Left kidney (tissue), 8 donors: ENCODE measurements at places on chromosomes 5 and 9. TPM values are rescaled to one million over a fixed set of nuclear protein-coding genes. Genes with fewer than 3 reads are reported as not detected.

The ZBED3 gene
- polyA plus RNA-seq: 40.3 TPM

The ZFP2 gene
- 9.9 TPM for polyA plus RNA-seq

The SLC4A9 gene
- 26.9 TPM for polyA plus RNA-seq

The KIF12 gene
- polyA plus RNA-seq: 170 TPM

The CDH9 gene
- 21.8 TPM for polyA plus RNA-seq

The GABBR2 gene
- 6.3 TPM for polyA plus RNA-seq

The FGF10 gene
- 8.7 TPM for polyA plus RNA-seq

The TSSK1B gene
- 0.12 TPM for polyA plus RNA-seq

DNA sequence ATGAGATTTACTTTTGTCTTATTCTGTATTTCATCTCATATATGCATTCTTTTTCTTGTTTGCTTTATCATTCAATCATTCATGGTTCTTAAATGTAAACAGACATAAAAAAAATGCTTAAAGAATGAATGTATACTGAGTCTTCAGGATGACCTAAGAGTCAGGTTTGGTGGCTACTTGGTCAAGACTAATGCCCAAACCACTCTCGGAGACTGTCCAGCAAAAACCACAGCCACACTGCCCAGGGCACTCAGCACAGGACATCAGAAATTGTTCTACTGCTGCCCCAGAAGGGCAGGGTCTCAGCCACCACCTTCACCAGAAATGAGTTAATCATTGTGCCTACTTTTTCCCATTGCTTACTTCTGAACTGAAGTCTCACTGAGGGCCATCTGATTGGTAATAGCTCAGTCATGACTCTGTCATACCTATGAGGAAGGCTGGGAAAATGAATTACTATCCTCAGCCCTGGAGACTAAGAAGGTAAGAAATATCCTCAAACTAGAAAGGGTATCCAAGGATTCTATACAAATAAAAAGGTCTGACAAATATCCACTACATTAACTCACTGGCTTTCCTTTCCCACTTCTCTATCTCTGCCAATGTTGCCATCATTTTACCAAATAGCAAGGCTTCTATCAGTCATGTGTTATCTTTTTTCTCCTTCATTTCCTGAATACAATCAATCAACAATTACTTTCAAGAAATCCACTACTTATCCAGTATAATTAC, 236.1 kb downstream of the CETN3 start:
- DNase-seq: no peak

GRCh38 chr9:36037549-36038122, 923 bp downstream of the RECK start:
- DNase-seq: peak; percentile 27

DNA sequence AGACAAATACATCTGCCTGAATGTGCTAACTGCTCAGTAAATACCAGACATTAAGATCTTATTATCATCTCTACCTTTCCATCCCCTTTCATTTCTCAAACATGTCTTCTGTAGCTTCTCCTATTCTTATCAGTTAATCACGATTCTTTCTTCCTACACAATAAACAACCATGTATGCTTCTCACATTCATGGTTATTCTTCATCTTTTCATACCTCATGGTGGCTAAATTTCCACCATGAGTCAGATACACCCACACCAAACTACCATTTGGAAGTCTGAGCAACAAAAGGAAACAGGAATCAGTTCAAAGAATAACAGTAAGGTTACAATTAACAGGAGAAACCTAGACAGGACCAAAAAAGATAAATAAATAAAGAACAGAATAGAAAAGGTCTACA, 7.7 kb downstream of the ZNF622 start:
- no peak for DNase-seq

- no peak for DNase-seq
Observed at GRCh38 chr5:152824316-152824715, 419.2 kb upstream of the NMUR2 start.

DNA sequence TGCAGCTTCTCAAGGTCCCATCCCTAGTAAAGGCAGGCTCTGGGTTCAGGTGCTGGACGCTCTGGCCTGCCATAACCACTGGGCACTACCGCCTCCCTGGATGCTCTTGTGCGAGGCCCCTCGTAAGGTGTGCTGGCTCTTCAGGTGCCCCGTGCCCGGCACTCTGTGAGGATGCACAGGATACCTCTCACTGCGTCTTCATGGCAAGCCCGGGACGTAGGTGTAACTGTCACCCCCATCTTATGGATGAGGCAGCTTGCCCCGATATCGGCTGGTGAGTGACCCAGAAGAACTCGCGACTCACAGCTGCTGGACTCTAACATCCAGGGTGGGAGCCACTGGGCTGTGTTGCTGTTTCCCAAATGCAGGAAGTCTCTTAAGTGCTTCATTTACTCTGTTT, 79.0 kb downstream of the GTF3C4 start:
- DNase-seq: no peak

DNA sequence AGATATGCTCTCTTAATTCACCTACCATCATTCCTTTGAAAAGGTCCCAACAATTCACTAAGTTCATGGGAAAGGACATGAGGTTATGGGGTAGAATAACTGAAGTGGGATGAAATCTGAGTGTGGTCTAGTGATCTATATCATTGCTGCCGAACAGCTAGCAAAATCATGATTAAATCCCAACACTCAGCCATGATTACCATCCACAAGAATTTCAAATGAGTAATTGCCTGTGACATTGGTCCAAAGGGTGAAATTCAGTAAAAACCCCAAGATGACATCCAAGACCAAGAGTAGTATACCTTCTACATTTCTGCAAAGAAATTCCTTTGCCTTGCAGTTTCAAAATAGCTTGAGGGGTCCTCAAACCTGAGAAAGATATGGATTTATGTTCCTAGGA, 225.6 kb downstream of the SPOCK1 start:
- no peak for DNase-seq

GRCh38 chr9:31347082-31347617, 1037.3 kb upstream of the ACO1 start:
- peak; percentile 33 for DNase-seq

DNA sequence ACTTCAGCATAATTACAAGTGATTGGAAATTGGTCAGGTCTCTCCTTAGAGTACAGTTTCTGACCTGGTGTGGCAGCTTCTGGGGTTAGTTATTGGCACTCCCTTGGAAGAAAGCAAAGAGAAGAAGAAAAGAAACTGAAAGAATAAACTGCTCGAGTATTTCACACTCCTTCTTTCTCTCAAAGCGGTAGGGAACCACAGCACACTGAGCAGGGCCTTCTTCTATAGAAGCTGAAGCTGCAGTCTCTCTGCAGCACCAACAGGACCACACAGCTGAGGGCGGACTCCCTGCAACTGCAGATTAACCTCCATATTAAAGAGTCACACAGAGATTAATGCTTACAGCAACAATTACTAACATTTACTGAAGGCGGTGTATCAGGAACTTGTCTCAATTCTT, 152.0 kb downstream of the TRPM6 start:
- DNase-seq: no peak

DNA sequence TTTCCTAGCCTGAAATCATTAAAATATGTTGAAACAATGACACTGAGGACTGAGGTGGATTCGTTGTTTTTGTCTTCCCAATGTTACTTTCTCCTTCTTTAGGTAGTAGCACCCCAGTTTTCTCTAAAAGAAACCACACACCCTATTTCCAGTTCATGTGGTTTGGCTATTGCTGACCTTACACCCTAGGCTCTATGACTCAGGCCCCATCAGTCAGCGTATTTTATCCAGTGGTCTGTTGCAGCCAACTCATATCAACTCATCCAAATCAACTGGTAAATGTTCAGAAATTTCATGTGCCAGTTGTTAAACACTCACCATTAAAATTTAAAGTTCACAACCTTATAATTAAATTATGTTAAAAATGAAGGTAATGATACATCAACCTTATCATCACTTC, 44.6 kb upstream of the NFIB start:
- no peak for DNase-seq

GRCh38 chr5:35087991-35088390, 40.2 kb upstream of the AGXT2 start:
- DNase-seq: no peak

DNA sequence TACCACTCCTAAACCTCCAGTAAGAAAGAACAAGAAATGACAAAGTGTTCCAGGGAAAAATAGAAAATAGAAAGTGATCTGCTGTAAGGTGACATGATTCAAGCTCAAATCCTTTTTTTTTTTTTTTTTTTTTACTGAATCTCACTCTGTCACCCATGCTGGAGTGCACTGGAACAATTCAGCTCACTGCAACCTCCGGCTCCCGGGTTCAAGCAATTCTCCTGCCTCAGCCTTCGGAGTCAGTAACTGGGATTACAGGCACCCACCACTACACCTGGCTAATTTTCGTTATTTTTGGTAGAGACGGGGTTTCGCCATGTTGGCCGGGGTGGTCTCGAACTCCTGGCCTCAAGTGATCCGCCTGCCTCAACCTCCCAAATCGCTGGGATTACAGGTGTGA, 35.9 kb downstream of the TTLL11 start:
- DNase-seq: no peak

- no peak for DNase-seq
Observed at GRCh38 chr5:166716856-166717492, 1574.5 kb upstream of the WWC1 start.

- no peak for DNase-seq
Observed at GRCh38 chr9:92048924-92049625, 66.1 kb downstream of the SPTLC1 start.

DNA sequence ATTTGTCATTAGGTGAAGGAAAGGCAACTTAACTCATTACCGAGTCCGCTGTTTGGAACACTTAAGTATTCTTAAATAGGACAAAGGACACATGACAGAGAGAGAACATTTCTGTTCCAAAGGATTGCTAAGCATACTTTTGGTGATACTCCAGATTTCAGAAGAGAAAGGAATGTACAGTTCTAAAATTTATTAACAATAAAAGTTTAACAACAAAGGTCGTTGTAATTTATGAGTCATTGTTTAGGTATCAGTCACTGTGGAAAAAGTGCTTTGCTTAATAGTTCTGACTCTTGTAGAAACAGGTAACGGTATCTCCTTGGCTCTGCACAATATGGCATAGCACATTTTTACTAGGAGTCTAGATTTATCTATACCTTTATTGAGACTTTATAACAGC, 36.3 kb upstream of the PAM start:
- DNase-seq: no peak

GRCh38 chr5:96372726-96373380, 60.2 kb downstream of the PCSK1 start:
- DNase-seq: no peak

- no peak for DNase-seq
Observed at GRCh38 chr5:38938424-38938823, 92.6 kb downstream of the OSMR start.

DNA sequence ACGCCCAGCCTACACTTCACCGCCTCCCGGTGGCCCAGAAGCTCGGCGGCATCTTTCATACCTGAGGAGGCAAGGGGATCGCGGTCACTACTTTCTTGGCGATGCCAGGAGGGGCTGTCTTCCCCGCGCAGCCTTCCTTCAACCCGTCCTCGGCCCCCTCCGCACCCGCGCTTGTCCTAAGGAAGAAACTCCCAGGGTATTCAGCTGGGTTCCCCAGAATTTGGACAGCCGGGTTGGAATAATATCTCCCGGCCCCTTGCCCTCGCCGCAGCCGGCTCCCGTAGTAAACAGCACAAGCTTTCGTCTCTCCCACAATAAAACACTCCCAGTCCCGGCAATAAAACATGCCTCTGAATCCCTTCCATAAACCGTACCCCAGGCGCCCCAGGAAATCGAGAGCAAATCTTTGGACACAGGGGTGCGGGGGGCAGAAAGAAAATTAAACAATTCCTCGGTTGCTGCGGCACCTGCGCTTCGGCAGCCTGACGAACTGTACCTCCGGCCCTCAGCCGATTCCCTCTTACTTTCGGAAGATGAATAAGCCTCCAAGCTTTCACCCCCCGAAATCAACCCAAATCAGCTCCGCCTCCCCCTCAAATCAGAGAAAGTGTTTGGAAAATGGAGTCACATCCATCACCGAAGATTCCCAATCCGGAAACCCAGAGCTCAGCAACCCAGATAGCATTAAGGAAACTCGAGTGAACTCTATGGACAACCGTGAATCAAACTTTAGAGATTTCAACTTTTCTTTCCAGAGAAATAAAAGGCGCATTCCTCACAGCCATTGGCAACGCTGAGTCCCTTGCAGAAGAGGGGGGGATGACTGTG, 1.1 kb downstream of the OTP start:
- no peak for DNase-seq

- DNase-seq: no peak
Observed at GRCh38 chr9:84828046-84828445, 158.5 kb downstream of the NTRK2 start.

GRCh38 chr5:1524481-1524798, 680 bp upstream of the LPCAT1 start:
- DNase-seq: no peak

DNA sequence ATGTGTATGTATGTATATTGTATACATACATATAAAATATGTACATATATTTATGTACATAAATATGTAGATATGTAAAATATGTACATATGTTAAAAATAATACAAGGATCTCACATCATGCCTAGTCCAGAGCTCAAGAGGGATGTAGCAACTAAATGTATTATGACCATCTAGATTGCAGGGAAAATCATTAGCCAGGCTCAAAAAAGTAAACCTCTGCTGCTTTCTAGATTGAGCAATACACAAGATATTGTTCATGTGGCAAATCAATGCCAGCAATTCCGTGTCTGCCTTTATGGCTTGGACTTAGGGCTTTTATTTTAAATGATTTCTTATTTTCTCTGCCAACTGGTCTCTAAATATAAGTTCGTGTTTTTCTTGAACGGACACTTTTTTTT, 65.2 kb downstream of the RAI14 start:
- no peak for DNase-seq

DNA sequence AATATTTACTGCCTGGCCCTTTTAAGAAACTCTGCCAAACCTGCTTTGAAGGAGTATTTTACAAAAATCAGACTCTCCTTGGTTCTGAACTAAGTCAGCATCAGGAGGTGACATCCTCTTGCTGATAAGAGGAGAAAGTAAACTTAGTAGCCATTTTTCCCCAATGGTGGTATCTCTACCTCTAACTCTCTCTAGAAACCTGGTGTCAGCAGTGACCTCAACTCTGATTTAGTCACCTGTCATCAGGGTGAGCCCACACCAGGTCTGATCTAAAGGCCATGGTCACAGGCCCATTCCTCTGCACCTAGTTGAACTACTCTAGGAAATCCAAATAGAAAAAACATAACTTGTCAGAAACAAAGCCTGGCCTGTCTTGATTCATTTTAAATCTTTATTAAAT, 4.2 kb downstream of the CARNMT1 start:
- DNase-seq: no peak

DNA sequence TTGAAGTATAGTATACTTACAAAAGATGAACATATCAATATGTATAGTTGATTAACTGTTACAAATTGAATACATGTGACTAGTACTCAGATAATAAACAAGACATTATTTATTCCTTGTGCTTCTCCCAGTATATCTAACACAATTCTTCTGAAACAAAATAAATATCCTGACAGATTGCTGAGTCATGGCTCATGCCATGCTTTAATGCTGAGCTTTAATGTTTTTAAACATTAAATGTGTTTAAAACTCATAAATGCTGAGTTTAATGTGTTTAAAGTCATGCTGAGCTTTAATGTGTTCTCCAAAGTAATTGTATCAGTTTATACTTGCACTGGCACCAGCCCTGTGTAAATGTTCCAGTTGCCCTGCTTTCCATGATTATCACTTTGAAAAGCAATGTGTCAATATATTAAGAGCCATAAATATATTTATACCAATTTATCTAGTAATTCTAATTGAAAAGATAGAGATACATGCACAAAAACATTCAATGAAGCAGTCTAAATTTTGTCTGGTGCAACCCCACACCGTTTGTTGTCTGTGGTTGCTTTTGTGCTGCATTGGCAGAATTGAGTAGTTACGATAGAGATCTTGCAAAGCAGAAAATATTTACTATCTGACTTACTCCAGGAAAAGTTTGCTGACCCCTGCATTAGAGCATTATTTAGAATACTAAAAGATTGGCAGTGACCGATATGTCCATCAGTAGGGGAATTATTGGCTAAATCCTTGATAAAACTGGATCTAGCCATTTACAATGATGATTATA, 15.7 kb downstream of the KIAA1958 start:
- no peak for DNase-seq
